ENCODE measurements at places on chromosomes 13 and 19.
A peak's percentile ranks its signal among the peaks of the same experiment; 100 is the strongest.

GRCh38 chr13:40609972-40610726 lies 56.3 kb downstream of the FOXO1 start:
- DNase-seq = no peak

GRCh38 chr19:18478545-18479311 lies 40.8 kb upstream of the ISYNA1 start:
- DNase-seq = peak; percentile 44

GRCh38 chr19:592101-592500 lies 2.4 kb downstream of the HCN2 start:
- DNase-seq = no peak

DNA sequence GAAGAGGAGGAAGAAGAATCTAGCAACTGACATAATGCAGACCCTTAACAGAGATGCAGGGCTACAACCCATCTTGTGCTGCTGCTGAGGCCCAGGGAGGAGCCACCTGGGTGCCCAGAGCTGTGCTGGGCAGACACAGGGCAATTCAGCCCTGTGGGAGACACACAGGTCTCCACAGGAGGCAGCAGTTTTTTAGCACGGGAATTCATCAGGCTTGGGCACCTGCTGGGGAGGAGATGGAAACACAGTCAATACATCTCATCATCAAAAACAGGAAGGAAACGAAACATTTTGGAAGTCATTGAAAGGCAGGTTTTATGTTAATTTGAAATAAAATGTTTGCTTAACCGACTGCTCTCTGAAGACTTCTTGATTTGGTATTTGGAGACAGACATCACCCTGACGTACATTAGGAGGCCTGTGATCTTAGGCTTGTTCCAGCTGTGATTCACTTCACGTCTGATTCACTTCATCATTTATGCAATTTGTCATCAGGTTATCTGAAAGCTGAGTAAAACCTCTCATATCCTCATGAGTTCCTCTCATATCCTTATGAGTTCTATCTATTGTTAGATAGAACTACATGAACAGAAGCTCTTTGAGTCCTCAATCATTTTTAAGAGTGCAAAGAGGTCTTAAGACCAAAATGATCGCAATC lies 77.4 kb downstream of the CYSLTR2 start:
- no peak for DNase-seq

GRCh38 chr13:106467427-106468122 lies 67.9 kb downstream of the EFNB2 start:
- no peak for DNase-seq

DNA sequence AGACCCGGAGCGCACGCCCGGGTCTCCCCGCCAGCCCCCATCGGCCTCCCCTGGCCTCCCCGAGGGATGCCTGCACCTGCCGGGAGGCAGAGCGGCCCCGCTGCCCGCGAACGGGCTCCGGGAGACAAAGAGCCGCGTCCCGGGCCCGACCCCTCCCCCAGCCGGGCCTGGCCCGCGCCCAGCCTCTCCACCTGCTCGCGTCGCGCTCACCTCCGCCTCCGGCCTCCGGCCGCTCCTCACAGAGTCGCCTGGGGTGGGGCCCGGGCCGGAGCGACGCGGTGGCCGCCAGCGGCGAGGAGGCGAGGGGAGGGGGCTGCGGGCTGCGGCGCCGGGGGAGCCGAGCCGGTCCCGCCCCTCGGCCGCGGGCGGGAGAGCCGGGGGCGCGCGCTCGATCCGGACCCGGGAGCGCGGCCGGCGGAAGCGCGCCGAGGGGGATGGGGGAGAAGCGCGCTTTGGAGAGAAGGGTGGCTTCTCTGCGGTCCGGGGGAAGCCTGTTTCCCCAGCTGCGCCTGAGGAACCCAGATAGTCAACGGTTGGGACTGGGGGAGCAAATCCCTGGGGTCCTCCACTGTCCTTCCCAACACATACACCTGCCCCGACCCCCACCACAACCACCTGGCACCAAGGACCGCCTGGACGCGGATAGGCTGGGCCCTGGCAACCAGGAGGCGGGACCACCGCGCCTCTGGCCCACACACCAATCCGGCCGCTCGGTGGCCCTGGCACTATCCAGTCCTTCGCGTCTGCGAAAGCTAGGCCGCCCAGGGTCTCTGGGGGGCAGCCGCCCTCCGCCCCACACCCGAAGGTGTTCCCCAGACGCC lies at the start of gene PRR36:
Gene PRR36, minus strand, starts transcription at position 315 of the 821 bp plus-strand sequence. CDS start 701 bp downstream, outside the sequence.
- DNase-seq = no peak

Measured in stimulated activated CD4-positive, alpha-beta T cell treated with anti-CD3 and anti-CD28 coated beads, Interleukin-12 subunit alpha, Interleukin-12 subunit beta, amount 100 ng/mL, for 4 hours (primary cell).